HT-29 (cell line): ENCODE measurements at places on chromosomes 12 and 14.

DNA sequence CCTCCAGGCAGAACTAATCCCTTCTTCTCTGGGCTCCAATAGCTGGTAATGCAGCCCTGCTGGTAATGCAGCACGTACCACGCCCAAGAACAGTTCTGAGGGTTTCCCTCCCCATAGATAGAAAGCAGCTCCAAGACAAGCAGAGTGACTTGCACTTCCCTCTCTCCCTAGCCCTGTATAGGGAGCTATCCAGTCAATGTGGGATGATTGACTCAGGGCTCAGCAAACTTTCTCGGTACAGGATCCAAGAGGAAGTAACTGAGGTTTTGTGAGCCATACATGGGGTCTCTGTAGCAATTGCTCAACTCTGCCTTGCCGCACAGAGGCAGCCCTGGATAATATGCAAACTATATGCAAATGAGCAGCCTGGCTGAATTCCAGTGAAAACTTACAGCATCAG is 15.5 kb upstream of the FKBP4 start:
- DNase-seq, result no peak

DNA sequence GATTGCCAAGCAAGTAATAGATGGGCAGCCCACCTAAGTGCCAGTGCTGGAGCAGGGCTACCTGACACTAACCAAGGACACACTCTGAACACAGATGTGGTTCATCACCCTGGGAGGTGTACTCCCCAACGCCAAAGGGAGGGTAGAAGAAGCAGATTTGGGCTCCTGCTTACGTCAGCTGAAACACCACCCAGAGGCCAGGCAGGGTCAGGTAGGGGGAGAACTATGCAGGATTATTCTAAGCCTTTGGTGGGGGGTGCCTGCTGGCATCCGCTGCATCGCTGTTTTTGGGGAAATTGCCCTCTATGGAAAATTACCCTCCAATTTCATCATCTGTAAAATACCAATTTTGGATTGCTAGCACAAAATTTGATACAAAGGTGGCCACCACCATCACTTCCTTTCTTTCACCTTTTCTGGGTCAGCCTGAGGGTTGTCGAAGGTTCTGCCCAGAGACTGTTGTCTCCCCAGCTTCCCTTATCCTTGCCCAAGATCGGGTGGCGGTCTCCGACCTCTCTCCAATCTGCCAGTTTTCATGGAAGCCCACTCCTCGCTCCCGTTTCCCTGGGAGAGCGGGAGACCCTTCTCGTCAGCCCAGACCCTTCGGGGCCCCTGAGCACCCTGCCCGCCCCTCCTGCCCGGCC is 535 bp downstream of the BIN2 start:
- no peak for DNase-seq

DNA sequence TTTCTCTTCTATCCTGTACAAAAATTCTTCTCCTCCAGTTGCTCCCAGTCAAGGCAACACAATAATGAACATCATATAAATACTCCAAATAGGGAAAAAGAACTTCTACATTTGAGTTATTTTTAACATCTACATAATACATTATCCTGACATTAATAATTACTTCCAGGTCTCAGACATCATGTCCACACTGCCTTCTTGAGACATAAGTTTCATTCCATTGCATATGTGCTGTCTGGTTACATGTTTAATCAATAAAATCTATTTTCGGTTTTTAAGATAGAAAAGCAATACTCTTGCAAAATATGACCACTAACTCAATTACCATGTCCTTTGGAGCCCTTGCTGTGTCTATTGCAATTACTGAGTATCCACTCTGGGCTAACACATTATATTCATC is 881.9 kb downstream of the GALC start:
- DNase-seq, result no peak

- DNase-seq, result no peak
These were observed 114.5 kb upstream of the RTL1 start for GRCh38 chr14:101017806-101018560.

- DNase-seq, result no peak
These were observed 1005.0 kb downstream of the GALC start for GRCh38 chr14:86987966-86988365.

DNA sequence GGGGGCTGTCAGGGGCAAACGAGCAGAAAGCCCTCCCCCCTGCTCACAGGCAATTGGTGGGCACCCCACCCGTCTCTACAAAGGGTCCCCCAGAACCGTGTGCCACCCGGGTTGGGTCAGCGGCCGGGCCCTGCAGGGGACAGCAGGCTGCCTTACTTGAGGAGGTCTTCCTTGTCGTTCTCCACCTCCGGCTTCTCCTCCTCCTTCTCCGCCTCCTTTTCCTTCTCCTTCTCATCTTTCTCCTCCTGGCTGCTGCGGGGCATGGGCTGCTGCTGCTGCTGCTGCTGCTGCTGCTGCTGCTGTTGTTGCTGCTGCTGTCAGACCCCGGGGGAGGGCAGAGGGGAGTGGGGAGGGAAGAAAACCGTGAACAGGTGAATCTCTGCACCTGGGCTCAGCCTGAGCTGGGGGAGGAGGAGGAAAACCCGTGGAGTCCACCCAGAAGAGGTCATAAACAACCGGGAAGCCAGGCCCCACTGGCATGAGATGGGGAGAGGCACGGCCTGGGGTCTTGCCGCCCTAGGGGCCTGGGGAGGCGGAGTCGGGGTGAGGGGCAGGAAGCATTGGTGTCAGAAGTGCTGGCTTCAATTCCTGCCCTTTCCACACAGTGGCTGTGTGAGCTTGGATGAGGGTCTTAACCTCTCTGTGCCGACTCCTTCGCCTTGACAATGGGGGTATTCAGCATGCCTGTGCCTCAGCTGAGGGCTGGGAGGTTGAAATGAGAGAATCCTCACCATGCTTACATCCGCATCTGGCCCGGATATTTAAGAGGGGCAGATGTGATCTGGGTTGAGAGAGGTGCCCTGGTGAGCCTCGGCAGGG is 107.6 kb downstream of the RFLNA start:
- no peak for DNase-seq

- peak; percentile 81 for DNase-seq
These were observed 333.9 kb upstream of the LMO3 start for GRCh38 chr12:16939871-16940306.

DNA sequence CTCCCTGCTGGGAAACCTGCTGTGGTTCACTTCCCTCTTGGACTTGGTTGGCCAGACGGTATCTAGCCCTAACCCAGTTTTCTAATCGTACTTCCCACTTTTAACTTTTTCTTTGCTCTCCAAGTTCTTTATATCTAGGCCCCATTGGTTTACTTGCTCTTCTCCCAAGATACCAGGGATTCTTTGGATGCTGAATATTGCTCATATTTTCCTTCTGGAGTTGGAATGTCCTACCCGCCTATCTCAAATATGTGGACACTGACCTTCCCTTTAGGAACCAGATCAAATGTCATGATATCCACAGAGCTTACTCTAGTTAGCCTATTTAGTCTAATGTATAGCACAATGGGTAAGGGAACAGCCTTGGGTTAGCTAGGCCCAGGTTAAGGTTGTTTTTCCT is 228.6 kb downstream of the DACT1 start:
- DNase-seq, result peak; percentile 4

GRCh38 chr12:111864913-111865312 is 22.9 kb downstream of the MAPKAPK5 start:
- no peak for DNase-seq

- no peak for DNase-seq
These were observed 53.5 kb downstream of the PIWIL1 start for GRCh38 chr12:130391186-130391585.

DNA sequence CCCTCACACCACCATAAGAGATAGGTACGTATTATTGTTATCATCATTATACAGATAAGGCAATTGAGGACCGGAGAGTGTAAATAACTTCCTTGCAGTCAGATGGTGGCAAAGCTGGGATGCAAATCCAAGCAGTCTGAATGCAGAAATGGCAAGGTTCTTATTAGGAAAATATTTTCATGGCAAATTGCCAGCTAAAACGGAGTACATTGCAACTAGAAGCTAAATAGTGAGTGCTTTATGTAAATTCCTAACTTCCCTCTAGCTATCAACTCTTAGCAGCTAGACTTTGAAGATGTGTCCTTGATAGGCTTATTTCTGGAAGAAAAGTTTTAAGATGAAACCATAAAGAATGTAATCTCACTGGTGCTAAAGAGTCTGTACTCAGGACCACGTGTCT is 323.9 kb upstream of the DIO2 start:
- DNase-seq, result no peak

DNA sequence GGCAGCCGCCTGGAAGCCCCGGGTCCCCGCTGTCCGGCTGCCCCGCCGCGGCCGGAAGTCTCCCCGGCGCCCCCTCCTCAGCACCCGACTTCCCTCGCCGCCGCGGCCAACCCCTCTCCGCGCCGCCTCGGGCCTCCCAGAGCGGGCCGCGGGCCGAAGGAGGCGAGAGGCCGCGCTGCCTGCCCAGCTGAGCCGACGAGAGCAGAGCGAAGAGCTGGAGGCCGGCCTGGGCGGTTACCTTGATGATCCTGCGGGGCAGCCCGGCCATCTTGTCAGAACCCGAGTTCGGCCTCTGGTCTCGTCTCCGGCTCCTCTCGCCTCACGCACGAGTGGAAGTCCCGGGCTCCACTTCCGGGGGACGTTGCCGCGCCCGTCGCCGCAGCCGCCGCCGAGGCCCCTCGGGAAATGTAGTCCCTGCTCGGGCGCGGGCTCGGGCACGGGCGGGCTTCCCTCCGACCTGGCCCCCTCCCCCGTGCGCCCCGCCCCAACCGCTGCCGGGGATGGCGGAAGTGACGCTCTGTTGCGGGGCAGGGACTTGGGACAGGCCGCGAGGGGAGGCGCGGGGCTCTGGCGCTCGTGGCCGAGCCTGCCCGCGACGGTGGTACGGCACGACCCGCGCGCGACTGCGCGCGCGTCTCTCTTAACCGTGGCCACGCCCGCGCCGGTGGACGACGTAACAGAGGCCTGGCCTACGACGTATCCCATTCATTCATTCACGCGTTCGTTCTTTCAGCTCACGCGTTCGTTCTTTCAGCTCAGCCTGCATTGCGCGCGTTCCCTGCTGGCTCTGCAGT is at the start of gene UBE2N:
UBE2N (minus strand) TSS at position 331 of the 794 bp plus-strand sequence; CDS start at position 268, 63 bp downstream.
- peak; percentile 94 for DNase-seq

GRCh38 chr12:92381856-92382255 is 236.2 kb upstream of the BTG1 start:
- no peak for DNase-seq

GRCh38 chr14:24789378-24789884 is 155.4 kb upstream of the GZMB start:
- DNase-seq, result no peak

DNA sequence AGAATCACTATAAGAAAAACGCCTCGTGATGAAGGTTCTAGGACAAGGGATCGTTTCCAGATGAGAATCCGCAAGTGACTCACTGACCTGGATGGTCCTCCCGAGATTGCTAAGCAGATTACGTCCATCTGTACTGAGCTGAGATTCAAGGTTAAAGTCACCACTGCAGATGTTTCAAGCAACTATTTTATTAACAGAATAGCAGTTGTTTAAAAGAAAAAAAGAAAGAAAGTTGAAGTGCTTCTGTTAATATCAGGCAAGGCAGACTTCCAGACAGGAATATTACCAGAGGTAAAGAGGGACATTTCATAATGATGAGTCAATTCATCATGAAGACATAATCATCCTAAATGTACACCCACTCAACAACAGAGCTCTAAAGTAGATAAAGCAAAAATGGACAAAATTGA is 17.9 kb downstream of the PXN start:
- DNase-seq, result no peak

- DNase-seq, result no peak
These were observed 120.1 kb downstream of the RGS6 start for GRCh38 chr14:72052356-72052755.

DNA sequence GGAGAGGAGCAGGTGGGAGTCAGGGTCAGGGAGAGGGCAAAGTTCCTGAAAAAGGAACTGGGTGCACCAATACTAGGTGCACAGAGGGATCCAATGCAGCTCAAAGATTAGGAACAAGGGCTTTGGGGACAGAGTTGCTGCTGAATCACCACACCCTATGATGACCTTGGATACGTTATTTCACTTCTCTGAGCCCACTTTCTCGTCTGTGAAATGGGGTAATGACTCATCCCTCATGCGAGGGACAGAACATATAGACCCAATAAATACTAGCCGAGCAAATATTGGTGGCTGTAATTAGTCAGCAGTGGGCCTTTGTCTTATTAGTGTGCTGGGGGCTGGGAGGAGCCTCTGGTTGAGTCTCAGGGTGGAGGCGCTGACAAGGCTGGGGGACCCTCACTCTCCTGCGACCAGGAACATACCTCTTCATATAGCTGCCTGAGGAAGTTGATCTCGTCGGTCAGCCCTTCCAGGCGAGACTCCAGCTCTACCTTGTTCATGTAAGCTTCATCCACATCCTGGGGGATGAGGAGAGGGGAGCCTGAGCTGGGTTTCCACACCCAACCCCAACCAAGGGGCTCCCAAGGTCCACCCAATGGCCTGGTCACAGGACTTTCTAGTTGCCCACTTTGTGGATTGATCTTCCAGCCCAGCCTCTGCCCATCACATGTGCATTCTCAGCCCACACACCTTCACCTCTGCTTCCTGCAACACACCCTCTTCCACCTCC is 4.5 kb downstream of the KRT8 start:
- peak; percentile 56 for DNase-seq

- DNase-seq, result no peak
These were observed 332.6 kb downstream of the GLT1D1 start for GRCh38 chr12:129185855-129186254.

DNA sequence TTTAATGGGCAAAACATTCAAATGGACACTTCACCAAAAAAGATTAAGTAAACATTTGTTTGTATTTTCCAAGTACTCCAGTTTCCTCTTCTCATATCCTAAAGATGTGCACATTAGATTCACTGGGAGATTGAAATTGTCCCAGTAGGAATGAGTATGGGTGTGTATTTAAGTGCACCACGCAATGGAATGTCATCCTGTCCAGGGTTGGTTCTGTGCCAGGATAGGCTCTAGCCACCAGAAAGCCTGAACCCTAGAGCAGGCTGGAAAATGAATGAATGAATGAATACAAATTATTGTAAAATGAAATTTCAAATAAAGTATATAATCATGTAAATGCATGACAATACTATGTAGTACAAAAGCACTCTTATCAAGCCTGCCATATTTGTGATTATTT is 14.0 kb downstream of the CEP83 start:
- no peak for DNase-seq

- no peak for DNase-seq
These were observed 49.2 kb downstream of the SUSD6 start for GRCh38 chr14:69660344-69661193.

DNA sequence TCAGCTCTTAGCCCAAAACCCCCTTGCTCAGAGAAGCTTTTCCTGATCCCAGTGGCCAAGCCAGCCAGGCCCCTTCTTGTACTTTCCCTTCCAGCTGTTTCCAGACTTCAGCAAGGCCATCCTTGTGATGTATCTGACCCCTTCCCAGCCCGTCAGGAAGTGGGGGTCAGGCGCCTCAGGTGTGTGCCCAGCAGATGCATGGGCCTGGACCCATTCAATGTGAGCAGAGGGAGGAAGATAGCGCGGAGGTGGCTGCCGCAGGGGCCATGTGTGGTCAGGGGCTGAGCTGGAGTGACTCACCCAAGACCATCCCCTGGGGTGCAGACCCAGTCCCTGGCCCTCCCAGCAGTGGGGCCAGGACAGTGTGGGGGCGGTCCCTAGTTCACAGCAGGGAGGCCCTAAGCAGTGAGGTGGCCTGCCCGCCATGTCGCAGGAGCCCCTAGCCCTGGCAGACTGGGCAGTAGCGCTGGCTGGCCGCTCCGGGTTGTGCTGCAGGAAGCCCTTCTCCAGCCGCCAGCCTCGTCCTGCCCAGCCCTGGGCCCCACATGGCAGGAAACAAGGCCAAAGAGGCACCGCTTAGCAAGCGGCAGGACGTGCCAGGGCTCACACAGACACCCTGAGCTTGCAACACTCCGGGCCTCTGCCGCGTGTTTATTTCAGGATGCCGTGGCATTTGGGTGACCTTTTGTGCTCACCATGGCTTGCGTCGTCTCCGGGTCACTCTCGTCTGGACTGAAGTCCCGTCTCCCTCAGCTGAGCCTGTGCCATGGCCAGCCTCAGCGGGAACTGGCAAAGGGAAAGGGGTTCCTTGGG is 12.0 kb downstream of the ADSS1 start:
- no peak for DNase-seq
